ENCODE measurements at places on chromosomes 11 and 22.

- DNase-seq, result no peak
Observed at GRCh38 chr11:85787809-85788760, 22.9 kb downstream of the SYTL2 start.

GRCh38 chr22:40033586-40034380, 39.0 kb downstream of the FAM83F start:
- no peak for DNase-seq

DNA sequence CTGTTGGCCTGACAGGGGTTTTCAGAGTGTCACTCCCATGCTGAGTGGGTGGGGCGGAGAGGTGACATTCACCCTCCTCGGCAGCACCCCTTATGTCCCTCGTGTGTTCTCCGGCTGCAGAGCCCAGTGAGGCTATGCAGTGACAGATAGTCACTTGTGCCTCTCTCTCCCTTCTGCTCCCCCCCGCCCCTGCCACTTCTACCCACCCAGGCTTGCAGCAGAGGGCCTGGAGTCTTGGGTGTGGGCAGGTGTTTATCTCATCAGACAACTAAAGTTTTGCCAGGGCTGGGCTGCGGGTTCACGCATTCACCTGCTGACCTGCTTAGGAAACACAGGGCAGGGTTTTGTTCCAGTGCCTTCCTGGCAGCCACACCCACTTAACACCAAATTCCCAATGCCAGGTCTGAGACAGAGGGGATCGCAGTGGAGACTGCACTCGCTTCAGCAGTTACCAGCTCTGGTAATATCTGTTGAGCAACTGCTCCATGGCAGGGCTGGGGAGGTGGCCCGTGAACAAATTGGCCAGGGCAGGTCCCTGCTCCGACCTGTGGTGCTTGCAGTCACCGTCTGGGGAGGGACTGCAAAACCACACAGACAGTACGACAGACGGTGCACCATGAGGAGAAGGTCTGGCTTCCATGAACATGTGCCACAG, 50.5 kb upstream of the ADA2 start:
- no peak for DNase-seq

GRCh38 chr22:25083056-25083806, 116.4 kb upstream of the CRYBB3 start:
- no peak for DNase-seq
